ENCODE measurements at places on chromosomes 3 and 15. TPM values are rescaled to one million over a fixed set of nuclear protein-coding genes. Genes with fewer than 3 reads are reported as not detected.

Gene CPNE4
- polyA plus RNA-seq: 4.8 TPM

Gene SNRPA1
- polyA plus RNA-seq: 72.1 TPM

GRCh38 chr3:149494022-149494758, 19.7 kb downstream of the TM4SF4 start:
- no peaks in the 10 kb centered on the region for H3K27me3 ChIP-seq
- peaks cover 33% of the 10 kb centered on the region for H3K36me3 ChIP-seq
- no peaks in the 10 kb centered on the region for H3K4me1 ChIP-seq
- H3K4me3 ChIP-seq: no peak overlapping the region
- no peak overlapping the region for H3K27ac ChIP-seq
- DNase-seq: peak; percentile 59

DNA sequence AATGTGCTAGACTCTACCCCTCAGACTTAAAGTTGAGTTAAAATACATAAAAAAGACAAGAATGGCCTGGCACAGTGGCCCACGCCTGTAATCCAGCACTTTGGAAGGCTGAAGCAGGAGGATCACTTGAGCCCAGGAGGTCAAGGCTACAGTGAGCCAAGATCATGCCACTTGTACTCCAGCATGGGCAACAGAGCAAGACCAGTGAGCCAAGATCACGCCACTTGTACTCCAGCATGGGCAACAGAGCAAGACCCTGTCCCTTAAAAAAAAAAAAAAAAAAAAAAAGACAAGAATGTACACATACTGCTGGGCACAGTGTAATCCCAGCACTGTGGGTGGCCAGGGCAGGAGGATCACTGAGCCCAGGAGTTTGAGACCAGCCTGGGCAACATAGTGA, 17.4 kb downstream of the DIS3L start:
- no peak for DNase-seq
- H3K36me3 ChIP-seq: peaks cover 13% of the 10 kb centered on the region
- H3K4me3 ChIP-seq: no peak overlapping the region
- no peaks in the 10 kb centered on the region for H3K4me1 ChIP-seq

Gene GABRB3
- polyA plus RNA-seq: not detected

GRCh38 chr3:7877312-7877711, 624.3 kb upstream of the LMCD1 start:
- H3K4me1 ChIP-seq: no peaks in the 10 kb centered on the region
- H3K27ac ChIP-seq: no peak overlapping the region
- no peak overlapping the region for H3K4me3 ChIP-seq
- DNase-seq: no peak

Gene SEMA3F
- polyA plus RNA-seq: 35.7 TPM

DNA sequence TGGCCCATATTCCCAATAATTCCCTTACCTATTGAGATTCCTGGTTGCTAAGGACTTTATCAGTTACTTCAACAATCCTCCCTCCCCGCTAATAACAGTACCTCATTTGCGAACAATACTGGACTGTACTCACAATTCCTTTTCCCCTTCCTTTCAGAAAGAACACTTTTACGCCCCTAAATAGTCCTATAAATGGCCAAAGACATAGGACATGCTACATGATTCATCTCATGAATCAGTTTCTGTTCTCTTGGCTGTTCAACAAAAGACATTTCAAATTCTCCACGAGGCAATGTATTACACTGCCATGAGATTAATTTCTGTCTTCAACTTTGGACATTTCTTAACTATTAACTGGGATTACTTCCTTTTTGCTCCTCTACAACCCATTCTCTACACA, 264.4 kb downstream of the TIGIT start:
- no peak for DNase-seq
- no peaks in the 10 kb centered on the region for H3K27me3 ChIP-seq
- no peak overlapping the region for H3K27ac ChIP-seq
- H3K4me3 ChIP-seq: no peak overlapping the region
- no peaks in the 10 kb centered on the region for H3K36me3 ChIP-seq

- peak overlapping the region; percentile 87 for H3K27ac ChIP-seq
- H3K27me3 ChIP-seq: no peaks in the 10 kb centered on the region
- H3K4me3 ChIP-seq: no peak overlapping the region
- peaks cover 12% of the 10 kb centered on the region for H3K36me3 ChIP-seq
Measured at GRCh38 chr3:134364061-134364935, 9.9 kb downstream of the AMOTL2 start.

- DNase-seq: no peak
- no peaks in the 10 kb centered on the region for H3K4me1 ChIP-seq
- no peaks in the 10 kb centered on the region for H3K36me3 ChIP-seq
Measured at GRCh38 chr15:37537802-37538201, 396.6 kb upstream of the TMCO5A start.

Gene IQSEC1
- polyA plus RNA-seq: 3.8 TPM

Gene NUP210
- 36.4 TPM for polyA plus RNA-seq

Gene FAM98B
- 6.8 TPM for polyA plus RNA-seq

Gene SPSB4
- 0.27 TPM for polyA plus RNA-seq

DNA sequence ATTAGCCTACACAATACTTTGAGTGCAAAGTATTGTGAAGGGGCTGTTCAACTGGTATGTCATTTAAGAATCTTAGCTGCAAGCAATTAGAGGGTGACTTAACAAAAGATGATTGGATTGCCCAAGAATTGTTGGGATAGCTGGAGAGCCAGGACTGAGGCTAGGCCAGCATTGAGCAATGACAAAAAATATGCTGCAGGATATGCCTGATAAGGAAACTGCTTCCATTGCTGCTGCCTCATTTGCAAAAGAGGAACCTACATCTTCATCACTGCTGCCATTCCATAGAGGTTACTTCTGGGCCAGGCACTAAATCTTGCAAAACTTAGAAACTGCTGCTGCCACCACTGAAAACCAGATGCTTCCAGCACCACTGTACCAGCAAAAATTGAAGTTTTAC, 108.0 kb upstream of the TBC1D5 start:
- no peaks in the 10 kb centered on the region for H3K27me3 ChIP-seq
- no peak overlapping the region for H3K27ac ChIP-seq
- no peaks in the 10 kb centered on the region for H3K4me1 ChIP-seq
- no peak overlapping the region for H3K4me3 ChIP-seq
- DNase-seq: no peak

GRCh38 chr3:73432023-73432705, 192.6 kb downstream of the PDZRN3 start:
- no peaks in the 10 kb centered on the region for H3K36me3 ChIP-seq
- H3K27ac ChIP-seq: no peak overlapping the region
- no peaks in the 10 kb centered on the region for H3K27me3 ChIP-seq

- no peaks in the 10 kb centered on the region for H3K27me3 ChIP-seq
- peak; percentile 42 for DNase-seq
- no peaks in the 10 kb centered on the region for H3K36me3 ChIP-seq
- no peak overlapping the region for H3K4me3 ChIP-seq
- no peak overlapping the region for H3K27ac ChIP-seq
Measured at GRCh38 chr3:154955907-154956533, 124.1 kb upstream of the MME start.

DNA sequence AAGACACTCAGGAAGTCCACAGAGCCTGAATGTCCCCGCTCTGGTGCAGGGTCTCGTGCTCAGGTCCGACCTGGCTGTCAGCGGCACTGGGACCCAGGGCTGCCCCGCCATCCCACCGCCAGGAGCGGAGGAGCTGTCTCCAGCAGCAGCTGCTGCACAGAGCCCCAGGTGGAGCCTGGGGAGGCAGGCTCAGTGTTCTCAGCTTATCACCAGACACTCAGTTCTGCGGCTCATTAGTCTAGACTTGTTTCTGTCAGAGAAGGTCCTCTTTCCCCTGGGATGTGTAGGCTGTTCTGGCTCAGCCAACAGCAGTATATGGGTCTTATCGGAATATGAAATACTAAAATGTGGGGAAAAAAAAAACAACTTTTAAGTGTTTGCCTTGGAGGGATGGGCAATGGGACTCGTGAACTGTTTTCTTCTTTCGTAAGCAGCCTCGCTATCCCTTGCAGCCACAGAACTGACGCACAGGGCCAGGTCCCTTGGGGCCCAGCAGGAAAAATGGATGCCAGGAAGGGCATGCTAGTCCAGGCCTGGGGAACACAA, 75.9 kb downstream of the KLF13 start:
- no peak for DNase-seq
- peaks cover 9% of the 10 kb centered on the region for H3K4me1 ChIP-seq
- no peaks in the 10 kb centered on the region for H3K27me3 ChIP-seq

Gene IGSF11
- polyA plus RNA-seq: 0.51 TPM

- H3K4me1 ChIP-seq: peaks cover 4% of the 10 kb centered on the region
- no peaks in the 10 kb centered on the region for H3K27me3 ChIP-seq
- no peak overlapping the region for H3K27ac ChIP-seq
- H3K36me3 ChIP-seq: peaks cover 72% of the 10 kb centered on the region
- H3K4me3 ChIP-seq: no peak overlapping the region
- no peak for DNase-seq
Measured at GRCh38 chr15:78921940-78922339, 22.9 kb downstream of the CTSH start.

Gene NIT2
- polyA plus RNA-seq: 102 TPM

GRCh38 chr3:112745567-112746248, 101.0 kb downstream of the CD200R1L start:
- H3K27ac ChIP-seq: no peak overlapping the region
- H3K4me3 ChIP-seq: no peak overlapping the region
- no peaks in the 10 kb centered on the region for H3K36me3 ChIP-seq
- no peaks in the 10 kb centered on the region for H3K4me1 ChIP-seq
- H3K27me3 ChIP-seq: no peaks in the 10 kb centered on the region

DNA sequence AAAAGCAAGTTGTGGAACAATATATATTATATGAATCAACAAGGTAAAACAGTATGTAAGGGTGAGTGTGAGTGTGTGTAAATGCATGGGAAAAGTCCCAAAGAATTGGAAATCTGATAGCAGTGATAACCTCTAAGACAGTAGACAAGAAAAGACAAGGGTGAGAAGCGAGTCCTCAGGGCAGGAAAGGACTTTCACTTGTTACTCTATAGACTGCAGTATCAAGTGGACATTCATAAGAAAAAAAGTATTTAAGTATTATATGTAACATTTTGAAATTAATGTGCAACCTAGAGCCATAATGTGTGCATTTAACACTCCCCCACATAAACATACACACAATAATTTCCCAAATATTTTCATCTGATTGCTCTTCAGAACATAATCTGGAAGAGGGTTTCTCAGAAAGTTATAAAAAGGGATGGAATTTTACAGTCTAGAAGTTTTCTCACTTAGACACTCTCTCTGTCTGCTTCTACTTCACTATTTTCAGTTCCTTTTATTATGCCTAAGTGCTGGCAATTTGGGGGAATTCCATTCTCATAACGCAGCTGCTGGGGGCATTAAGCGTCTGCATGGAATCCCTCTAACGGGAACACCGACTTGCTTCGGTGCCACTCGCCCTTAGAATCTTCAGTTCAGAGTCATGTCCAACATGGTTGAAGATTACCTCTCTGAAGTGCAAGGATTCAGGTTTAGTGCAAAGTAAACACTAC, 50.0 kb upstream of the CDIN1 start:
- H3K4me3 ChIP-seq: no peak overlapping the region
- DNase-seq: no peak
- no peaks in the 10 kb centered on the region for H3K4me1 ChIP-seq
- no peaks in the 10 kb centered on the region for H3K27me3 ChIP-seq
- no peaks in the 10 kb centered on the region for H3K36me3 ChIP-seq
- H3K27ac ChIP-seq: no peak overlapping the region

DNA sequence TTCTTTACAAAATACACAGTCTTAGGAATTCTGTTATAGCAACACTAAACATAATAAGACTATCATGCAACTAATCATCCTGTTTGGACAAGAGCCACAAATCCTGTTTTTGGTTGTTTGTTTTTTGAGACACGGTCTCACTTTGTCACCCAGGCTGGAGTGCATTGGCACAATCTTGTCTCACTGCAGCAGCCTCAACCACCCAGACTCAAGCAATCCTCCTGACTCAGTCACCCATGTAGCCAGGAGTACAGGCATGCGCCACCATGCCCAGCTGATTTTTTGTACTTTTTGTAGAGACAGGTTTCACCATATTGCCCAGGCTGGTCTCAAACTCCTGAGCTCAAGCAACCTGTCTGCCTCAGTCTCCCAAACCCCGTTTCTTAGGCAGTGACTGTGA, 28.3 kb downstream of the NEDD4 start:
- peaks cover 2% of the 10 kb centered on the region for H3K36me3 ChIP-seq
- DNase-seq: no peak
- H3K4me1 ChIP-seq: no peaks in the 10 kb centered on the region
- H3K27ac ChIP-seq: no peak overlapping the region
- H3K4me3 ChIP-seq: no peak overlapping the region

DNA sequence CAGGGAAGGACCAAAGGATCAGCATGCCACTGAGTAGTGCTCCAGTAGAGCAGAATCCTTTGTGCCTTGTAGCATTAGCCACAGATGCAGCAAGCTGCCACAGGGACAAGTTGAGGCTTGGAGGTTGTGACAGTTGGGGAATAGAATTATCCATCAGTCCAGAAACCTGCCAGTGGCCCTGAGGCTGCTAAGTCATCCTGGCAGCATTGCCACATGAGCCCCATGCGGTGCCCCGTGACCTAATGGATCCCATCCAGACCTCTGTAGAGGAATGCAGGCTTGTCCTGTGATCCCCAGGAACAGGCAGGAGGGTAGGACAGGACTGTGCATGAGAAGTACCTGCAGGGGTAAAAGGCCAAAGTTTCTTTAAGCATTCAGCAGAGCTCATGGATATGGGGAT, 51.7 kb downstream of the BOC start:
- no peaks in the 10 kb centered on the region for H3K4me1 ChIP-seq
- H3K27me3 ChIP-seq: no peaks in the 10 kb centered on the region
- DNase-seq: no peak
- H3K4me3 ChIP-seq: no peak overlapping the region
- no peak overlapping the region for H3K27ac ChIP-seq

DNA sequence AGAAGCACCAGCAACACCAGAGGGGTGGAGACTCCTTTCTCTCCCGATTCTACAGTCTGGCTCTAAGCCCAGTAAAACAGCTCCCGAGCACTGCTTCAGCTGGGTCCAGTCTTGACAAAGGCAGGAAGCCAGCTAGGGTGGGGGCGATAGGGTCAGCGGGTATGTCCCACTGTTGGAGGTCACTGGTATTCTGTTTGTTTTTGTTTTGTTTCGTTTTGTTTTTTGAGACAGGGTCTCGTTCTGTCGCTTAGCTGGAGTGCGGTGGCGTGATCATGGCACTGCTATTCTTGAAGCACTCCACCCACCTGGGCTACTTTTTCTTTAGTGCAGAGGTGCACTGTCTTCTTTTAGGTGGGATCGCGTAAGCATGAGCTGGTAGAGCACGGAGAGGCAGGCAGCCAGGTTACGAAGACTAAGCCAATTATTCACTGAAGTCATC, 16.3 kb downstream of the GCSAM start:
- no peaks in the 10 kb centered on the region for H3K4me1 ChIP-seq
- peaks cover 9% of the 10 kb centered on the region for H3K36me3 ChIP-seq
- no peaks in the 10 kb centered on the region for H3K27me3 ChIP-seq
- DNase-seq: no peak

Gene TGM5
- 0.01 TPM for polyA plus RNA-seq

GRCh38 chr3:193520738-193521137, 34.0 kb downstream of the ATP13A4 start:
- no peaks in the 10 kb centered on the region for H3K36me3 ChIP-seq

Data from small intestine (tissue), 16 donors.